D721Med (cell line): ENCODE measurements at places on chromosomes 11 and 22.

DNA sequence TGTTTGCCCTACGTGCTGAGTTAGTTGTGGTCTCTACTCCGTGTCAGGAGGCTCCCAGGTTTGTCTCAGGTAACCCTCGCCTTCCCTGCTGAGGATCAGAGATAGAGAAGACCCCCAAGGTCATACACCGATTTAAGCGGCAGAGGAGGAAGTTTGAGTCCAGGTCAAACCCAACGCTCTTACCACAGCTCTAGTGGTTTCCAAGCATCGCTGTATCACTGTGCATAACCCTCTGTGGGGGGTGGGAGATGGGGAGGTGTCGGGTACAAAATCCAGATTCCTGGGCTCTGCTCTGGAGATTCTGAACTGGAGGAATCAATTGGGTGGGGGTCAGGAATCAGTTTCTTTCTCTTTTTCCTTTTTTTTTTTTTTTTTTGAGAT lies 627 bp downstream of the DNAJC4 start:
- no peak for DNase-seq

DNA sequence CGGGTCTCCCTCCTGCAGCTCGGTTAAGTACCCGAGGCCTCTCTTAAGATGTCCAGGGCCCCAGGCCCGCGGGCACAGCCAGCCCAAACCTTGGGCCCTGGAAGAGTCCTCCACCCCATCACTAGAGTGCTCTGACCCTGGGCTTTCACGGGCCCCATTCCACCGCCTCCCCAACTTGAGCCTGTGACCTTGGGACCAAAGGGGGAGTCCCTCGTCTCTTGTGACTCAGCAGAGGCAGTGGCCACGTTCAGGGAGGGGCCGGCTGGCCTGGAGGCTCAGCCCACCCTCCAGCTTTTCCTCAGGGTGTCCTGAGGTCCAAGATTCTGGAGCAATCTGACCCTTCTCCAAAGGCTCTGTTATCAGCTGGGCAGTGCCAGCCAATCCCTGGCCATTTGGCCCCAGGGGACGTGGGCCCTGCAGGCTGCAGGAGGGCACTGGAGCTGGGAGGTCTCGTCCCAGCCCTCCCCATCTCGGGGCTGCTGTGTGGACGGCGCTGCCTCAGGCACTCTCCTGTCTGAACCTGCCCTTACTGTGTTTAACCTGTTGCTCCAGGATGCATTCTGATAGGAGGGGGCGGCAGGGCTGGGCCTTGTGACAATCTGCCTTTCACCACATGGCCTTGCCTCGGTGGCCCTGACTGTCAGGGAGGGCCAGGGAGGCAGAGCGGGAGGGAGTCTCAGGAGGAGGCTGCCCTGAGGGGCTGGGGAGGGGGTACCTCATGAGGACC lies 25.0 kb downstream of the FADS3 start:
- DNase-seq, result no peak

DNA sequence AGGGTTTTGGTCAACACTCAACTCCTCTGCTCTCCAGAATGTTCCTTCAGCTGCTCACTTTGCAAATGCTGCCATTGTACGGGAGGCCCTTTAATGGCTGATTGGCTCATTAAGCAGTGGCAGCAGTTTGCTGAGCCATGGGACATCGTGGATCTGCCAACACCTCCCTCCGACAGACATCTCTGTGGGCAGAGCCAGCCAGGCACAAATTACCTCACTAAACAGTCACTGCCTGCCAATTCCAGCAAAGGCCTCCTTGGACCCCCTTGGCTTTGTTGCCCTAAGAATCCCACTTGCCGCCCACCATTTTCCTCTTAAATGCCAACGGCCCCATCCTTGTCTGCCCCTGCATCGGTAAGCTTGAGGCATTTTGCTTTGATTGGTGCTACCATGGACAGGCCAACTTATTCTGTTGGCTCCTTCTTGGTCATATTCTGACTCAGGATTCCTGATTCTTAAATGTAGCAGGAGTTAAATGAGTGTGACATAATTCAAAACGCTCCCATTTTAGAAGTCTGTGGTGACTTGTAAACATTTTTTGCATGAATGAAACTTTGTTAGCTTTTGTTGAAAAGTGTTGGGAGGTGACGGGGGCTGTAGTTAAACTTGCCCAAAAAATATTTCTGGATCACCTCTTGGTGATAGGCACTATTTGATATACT lies 57.5 kb upstream of the LMO2 start:
- no peak for DNase-seq

DNA sequence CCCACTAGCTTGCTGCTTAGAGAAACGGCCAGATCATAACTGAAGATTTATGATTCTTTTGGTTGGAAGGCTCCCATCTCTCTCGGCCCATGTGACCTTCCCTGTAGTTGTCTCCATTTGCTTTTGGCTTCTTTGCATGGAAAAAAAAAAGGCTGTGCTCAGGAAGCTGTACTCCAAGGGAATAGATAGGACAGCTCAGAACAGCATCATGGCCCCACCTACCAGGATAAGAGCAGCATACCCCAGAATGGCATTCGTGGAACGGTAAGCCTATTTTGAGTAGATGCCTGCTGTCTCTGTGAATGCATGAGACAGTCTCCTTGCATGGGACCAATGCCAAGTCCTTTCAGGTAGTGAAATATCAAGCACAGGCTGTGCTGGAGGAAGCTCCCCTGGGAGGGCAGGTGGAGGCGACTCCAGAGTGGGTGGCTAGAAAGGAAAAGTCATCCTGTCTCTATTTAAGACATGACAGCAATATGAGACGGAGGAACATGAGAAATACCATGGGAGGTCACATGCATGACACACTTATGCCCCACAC lies 94.1 kb upstream of the AMOTL1 start:
- no peak for DNase-seq

DNA sequence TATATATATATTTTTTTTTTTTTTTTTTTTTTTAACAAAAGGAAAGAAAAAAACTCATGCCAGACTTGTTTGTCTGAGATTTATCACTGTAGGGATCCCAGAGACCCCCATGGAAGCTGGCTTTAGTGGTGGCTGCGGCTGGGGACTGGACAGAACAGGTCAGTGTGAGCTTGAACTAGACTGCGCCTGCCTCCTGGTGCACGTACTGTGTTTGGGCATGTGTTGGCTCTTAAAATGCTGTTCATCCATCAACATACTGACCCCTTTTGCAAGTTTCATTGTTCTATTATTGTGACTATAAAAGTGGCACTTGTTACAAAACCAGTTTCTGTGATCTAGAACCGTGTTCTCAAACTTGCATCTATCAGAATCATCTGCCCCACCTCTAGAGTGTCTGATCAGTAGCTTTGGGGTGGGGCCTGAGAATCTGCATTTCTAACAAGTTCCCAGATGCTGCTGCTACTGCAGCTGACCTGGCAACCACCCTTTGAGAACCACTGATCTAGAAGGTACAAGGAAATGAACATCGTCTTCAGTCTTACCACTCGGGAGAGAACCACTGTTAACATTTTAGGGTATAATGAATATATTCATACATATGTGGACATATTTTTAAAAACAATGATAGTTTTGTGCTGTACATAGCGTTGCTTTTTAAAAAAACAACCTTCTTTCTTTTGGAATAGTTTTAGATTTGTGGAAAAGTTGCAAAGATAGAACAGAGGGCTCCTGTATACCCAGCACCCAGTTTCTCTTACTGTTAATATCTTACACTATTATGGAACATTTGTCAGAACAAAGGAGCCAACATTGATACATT lies 54.0 kb downstream of the ZNRF3 start:
- DNase-seq, result no peak
